ENCODE measurements at places on chromosomes 1 and 21.

DNA sequence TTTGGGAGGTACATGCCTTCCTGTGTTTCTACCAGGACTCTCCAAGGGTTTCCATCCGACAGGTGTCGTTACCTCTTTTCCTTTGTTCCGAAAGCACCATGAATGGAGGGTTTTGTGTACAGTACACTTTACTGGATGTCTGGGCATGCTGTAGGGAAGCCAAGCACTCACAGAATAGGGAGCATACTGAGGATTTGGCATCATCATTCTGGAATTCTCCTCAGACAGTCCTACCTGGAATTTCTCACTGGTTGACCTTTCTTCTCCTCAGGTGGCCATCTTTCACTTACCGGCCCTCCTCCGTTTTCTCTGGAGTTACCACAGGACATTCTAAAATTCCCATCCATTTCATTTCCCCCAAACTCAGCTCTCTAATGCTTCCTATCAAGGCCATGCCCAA lies 5.9 kb upstream of the MPL start:
- no peak for DNase-seq

DNA sequence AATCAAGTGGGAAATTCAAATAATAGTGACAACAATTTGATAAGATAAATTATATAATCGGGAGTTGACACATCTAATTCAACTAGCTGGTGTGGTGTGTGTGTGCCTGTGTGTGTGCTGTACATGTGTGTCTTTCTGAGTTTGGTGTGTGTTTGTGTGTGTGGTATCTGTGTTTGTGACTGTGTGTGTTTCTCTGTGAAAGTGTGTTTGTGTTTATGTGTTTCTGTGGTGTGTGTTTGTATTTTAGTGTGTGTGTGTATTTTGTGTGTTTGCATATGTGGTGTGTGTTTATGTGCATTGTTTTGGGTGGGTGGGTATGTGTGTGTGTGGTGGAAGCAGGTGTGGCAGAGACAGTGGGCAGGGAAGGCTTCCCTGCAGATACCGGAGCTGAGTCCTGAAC lies 4.8 kb upstream of the DSCAM start:
- DNase-seq = no peak

DNA sequence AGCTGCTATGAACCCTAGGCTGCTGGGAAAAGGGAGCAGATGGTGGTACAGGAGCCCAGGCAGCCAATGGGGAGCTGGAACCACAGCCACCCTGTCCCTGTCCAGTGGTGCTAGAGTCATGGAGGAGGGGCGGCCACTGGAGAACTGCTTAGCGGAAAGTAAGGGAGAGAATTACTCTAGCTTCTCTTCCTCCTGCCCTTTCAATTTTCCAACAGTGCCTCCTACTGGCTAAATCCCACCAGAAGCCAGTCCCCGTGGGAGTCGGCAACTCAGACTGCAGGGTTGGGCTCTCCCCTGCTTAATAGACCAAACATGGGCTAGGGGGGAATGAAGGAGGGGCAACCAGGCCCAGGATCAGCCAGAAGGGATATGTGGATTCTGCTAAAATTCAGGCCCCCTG lies 154.5 kb downstream of the ACTL8 start:
- DNase-seq = no peak

DNA sequence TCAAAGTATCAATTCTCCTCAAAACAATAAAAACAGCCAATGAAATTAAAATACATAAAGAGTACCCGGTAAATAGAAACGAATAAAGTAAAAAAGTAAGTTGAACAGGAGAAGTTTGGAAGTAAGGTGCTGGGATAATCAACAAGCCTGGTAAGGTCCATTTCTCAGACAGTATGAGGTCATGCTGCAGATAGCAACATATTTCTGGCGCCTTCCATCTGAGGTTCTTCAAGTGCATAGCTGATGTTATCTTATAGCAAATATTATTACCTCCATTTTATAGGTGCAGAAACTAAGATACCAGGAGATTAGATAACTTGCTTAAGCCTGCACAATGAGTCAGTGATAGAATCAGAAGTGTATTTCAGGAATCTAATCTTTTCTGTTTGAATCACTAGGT lies 23.7 kb upstream of the CEP350 start:
- DNase-seq = no peak

GRCh38 chr1:170604889-170605288 lies 59.0 kb upstream of the PRRX1 start:
- no peak for DNase-seq

DNA sequence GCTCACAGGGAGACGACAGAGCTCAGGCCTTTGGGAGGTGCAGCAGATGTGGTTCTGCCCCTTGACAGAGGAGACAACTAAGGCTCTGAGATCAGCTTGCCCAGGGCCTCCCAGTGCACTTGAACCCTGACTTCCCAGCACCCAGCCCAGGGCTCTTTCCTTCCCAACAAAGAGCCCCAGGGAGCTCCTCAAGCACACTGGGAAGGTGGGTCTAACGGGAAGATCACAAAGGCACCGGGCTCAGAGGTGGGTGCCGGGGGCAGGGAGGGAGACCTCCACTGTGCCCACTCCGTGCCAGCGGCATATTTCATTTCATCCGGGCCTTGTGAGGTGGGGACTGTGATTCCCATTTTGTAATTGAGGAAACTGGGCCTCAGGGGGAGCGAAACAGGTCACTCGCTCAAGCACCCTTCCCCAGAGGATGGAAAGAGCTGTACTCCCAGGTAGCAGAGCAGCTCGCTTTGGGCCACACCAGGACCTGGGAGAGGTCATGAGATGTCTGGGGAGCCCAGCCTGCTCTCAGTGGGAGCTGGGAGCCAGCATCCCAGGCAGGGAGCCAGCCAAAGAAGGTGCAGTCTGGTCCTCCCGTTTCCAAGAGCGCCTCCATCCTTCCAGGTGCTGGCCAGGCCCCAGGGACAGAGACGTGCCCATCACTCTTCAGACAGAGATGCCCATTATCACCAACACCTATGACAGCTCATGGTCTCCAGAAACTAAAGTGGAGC lies 82.3 kb downstream of the SYT2 start:
- DNase-seq = no peak

DNA sequence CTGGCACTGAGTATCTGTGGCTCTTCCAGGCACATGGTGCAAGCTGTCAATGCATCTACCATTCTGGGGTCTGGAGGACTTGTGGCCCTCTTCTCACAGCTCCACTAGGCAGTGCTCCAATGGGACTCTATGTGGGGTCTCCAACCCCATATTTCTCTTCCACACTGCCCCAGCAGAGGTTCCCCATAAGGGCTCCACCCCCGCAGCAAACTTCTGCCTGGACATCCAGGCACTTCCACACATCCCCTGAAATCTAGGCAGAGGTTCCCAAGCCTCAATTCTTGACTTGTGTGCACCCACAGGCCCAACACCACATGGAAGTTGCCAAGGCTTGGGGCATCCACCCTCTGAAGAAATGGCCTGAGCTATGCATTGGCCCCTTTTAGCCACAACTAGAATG lies 18.8 kb downstream of the ODF2L start:
- DNase-seq = no peak

DNA sequence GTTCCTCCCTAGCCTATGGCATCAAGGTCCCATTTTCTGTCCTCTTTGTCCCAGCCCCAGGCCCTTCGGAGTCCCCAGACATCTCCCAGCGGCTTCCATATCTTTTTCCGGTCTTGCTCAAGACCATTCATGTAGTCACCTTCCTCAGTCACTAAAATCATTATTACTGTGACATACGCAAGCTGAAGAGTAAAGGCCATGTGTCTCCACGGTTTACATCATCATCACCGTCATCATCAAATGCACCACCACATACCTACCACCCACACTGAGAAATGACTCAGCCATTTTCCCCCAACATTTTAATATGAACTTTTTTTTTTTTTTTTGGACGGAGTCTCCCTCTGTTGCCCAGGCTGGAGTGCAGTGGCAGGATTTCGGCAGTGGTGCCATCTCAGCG lies 43.4 kb downstream of the FHAD1 start:
- DNase-seq = no peak

DNA sequence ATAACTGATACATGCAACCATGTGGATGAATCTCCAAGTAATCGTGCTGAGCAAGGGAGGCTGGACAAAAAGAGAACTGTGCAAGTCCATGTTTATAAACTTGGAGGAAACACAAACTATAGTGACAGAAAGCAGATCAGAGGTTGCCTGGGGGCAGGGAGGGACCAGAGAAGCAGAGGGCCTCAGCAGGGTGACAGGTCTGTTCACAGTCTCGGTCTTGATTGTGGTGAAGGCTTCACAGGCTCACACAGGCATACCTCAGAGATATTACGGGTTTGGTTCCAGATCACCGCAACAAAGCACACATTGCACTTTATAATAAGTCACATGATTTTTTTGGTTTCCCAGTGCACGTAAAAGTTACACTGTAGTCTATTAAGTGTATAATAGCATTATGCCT lies 28.5 kb downstream of the ACOT7 start:
- DNase-seq = no peak

- no peak for DNase-seq
These were observed 14.0 kb downstream of the JUN start for GRCh38 chr1:58769809-58770320.

GRCh38 chr1:212814537-212815334 lies 23.0 kb downstream of the TATDN3 start:
- no peak for DNase-seq

DNA sequence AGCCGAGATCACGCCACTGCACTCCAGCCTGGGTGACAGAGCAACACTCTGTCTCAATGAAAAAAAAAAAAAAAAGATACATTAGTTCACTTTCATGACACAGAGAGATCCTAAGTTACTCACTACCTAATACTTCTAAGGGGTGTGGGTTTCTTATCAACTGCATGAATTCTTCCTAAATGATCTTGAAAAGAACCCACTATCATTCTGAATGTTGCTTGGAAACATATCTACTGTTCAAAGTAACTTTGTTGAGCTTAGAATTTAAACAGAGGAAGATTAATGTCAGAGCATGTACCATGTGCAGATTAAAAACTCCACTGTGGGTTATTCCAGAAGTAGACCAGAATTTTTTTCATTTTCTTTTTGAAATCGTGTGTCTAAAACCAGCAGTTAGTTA lies 241.5 kb downstream of the LTN1 start:
- DNase-seq = no peak

DNA sequence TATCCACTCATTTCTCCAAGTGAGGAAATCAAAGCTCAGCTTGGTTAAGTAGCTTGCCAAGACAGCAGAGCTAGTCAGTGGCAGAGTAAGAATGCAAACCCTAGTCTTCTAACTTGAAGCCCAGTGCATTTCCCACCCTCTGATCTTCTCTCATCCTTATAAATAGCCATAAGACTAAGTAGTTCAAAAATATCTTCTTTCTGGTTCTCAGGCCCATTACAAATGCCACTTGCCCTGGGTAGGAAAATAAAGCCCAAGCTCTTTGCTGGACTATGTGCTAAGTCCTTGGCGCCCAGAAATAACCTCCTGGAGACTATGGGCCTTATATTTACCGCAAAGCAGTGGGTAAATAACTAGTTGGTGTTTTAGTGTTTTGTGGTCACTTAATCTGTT lies 505.8 kb downstream of the PLPP3 start:
- no peak for DNase-seq

GRCh38 chr1:6033986-6034749 lies 11.5 kb upstream of the KCNAB2 start:
- no peak for DNase-seq

DNA sequence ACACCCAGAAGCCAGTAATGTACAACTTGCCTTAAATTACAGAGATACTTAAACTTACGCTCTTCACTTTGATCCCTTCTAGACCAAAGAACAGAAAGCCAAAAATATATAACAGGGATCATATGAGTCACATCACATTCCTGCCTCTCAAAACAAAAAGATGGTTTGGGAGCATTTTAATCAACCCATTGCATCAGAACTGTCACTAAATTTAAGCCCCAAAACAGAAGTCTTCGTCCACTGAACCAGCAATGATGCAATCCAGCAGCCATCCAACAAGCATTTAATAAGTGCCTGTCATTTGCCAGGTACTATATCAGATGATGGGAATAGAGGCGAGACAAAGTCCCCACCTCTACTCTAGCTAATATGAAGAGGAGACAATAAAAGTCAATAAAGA lies 42.7 kb upstream of the GLIS1 start:
- no peak for DNase-seq

DNA sequence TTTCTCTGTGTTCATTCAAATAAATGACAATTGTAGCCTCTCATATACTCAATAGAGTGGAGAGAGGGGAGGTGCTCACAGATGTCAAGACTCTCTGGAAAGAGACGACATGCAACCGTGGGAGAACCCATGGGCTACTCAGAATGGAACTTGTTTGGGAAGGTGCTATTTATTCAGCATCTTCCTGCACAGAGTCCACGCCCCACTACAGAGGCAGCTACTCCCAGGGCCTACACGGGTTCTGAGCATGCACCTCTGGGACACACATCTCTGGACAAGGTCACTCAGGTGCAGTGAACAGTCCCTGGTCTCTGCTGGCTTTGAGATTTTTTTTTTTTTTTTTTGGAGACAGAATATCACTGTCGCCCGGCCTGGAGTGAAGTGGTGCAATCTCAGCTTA lies 64.1 kb downstream of the NID1 start:
- DNase-seq = no peak

- no peak for DNase-seq
These were observed 271.0 kb downstream of the DSCAM start for GRCh38 chr21:40575976-40576375.
